ENCODE measurements at places on chromosomes 12 and 14.

DNA sequence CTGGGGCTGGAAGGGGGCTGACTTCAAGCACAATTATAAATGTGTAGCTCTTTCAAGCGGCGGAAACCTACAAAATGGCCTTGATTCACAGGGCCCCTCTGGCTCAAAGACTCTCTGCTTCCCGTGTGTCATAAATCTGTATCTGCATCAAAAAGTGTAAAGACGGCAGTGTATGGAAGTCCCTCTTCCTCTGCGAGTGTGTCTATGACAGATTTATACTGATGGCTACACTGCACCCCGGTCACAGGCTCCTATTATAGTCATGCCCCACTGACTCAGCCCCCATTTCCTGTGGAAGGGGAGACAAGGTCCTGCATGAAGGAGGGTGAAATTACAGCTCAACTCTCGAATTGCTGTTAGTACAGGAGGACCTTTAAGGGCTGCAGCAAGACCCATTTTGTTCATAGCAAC lies 68.6 kb downstream of the HMGA2 start:
- no peak for DNase-seq

DNA sequence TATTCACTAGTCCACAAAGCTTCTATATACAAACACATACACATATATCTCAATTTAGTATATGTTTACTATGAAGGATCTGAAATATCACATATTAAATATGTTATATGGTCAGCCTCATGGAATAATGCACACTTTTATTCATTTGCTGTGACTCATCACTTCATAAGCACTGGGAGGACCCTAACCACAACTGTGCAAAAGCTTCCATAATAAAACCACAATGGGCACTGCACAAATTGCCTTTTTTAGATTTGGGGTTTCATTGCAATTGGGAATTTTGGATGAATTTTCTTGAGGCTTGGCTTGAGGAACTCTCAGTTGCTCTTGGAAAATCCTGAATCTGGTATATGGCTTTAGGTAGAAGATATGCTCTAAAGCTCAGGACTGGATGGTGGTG lies 399.4 kb downstream of the C12orf75 start:
- DNase-seq: no peak

- peak; percentile 95 for DNase-seq
Observed at GRCh38 chr14:60760644-60761364, 26.2 kb downstream of the MNAT1 start.

GRCh38 chr12:6070472-6071257 lies 53.8 kb downstream of the VWF start:
- DNase-seq: peak; percentile 89

Data from NCI-H2107 (cell line).